ENCODE measurements at places on chromosomes 3 and 15.

GRCh38 chr3:48402281-48402732 is 27.6 kb downstream of the PLXNB1 start:
- DNase-seq, result no peak

DNA sequence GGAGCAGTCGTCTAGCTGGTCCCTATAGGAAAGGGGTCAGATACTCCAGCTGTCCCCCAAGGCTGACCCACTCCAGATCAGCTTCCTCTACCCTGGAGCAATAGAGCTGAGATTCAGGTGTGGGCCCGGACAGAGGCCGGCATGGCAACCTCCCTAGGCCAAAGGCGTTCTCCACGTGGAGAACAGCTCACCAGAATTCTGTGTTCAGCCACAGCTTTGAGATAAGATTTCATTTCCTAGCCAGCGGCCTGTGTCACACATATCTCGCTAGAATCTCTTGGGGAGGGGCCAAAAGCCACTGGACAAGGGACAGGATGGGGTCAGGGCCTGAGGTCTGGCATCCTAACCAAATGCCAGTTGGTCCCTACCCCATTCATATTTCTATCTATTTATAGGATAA is 20.1 kb downstream of the SRGAP3 start:
- no peak for DNase-seq

- DNase-seq, result no peak
These were observed 187.1 kb downstream of the ITPR1 start for GRCh38 chr3:4680227-4680691.

- DNase-seq, result no peak
These were observed 164.1 kb upstream of the SLC2A2 start for GRCh38 chr3:171190668-171191067.

DNA sequence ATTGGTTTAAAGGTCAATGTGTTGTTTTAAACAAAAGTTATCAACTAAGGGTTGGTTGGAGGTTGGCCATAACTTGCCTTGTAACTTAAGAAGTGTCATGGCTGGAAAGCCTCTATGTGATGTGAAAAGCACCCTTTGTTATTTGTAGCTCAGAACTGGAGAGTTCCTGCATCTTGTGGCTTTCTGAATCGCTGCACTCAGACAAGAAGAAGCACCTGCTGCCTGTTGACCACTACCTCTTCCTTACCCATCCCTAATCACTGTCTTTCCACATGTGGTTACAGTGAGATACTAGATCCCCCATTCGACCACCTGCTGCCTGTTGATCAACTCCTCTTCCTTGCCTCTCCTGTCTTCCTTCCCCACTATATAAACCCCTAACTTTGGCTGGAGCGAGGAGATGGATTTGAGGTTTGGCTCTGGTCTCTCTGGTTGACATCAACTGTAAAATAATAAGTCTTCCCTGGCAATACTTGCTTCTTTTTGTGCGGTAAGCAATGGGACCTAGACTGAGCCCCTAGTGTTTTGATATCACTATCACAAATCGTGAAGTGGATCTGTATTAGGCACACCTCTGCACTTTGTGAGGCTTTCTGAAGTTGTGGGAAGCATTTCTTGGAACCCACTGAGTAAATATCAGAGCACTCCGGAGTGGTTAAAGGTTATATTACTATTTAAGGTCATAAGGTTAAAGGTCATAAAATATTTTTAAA is 13.8 kb downstream of the RPL39L start:
- DNase-seq, result no peak

- no peak for DNase-seq
These were observed 187.2 kb downstream of the RORA start for GRCh38 chr15:61041886-61042285.

- DNase-seq, result no peak
These were observed 51.0 kb downstream of the NR2F2 start for GRCh38 chr15:96381463-96381862.

Data from activated T-helper 9 cell treated with anti-CD3 and anti-CD28 coated beads, Interleukin-2, amount 50 U/mL, for 16 hours (primary cell).